ENCODE measurements at places on chromosomes 3 and 15.
A peak's percentile ranks its signal among the peaks of the same experiment; 100 is the strongest.

- no peak for DNase-seq
Measured at GRCh38 chr3:186333256-186333655, 28.8 kb downstream of the DGKG start.

GRCh38 chr3:109927161-109927560, 589.8 kb upstream of the DPPA4 start:
- DNase-seq = no peak

DNA sequence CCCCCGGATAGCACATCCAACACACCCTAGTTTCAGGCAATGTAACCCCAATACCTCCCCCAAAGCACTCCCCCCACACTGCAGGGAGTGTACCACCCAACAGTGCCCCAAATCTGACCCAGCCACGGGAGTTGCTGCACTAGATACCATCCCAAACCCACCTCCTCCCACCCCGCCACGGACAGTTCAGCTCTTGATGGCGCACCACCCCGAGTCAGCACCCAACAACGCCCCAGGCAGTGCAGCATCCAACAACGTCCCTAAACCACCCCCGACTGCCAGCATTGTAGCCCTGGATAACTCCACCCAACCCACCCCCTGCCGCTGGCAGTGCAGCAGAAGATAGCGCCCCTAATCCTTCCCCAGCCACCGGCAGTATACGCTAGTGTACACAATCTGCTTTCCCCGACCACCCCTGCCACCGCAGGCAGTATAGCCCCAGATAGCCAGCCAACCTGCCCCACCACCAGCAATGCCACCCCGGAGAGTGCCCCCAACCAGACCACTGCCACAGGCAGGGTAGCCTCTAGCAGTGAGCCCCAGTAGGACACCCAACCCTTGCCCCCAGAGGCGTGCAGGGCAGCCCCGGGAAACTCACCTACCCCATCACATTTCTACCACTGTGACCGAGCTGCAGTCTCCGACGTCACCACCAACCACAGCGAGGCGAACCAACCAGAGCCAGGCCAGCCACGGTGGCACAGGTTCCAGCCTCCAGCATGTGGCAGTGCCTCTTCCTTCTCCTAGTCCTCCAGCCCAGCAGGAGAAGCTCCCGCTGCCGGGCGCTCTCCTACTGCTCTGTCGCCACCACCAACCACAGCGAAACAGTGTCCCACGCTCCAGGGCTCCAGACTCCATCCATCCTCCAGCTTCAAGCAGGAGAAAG, 178.1 kb downstream of the POTEB3 start:
- DNase-seq = no peak

DNA sequence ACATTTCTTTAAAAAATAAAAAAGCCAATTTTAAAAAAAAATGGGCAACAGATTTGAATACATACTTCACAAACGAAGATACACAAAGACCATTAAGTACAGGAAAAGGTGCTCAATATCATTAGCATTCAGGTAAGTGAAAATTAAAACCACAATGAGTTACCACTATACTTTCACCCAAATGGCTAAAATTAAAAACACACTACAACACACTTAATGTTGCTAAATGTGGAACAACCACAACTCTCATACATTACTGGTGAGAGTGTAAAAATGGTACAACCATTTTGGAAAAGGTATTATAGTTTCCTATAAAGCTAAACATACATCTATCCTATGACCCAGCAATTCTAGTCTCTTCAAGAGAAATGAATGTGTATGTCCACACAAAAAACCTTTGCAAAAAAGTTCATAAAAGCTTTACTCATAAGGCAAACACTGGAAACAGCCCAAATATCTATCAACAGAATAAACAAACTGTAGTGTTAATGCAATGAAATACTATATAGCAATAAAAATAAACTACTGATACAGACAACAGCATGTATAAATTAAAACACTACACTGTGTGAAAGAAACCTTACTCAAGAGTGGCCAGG, 14.9 kb downstream of the IP6K1 start:
- no peak for DNase-seq

DNA sequence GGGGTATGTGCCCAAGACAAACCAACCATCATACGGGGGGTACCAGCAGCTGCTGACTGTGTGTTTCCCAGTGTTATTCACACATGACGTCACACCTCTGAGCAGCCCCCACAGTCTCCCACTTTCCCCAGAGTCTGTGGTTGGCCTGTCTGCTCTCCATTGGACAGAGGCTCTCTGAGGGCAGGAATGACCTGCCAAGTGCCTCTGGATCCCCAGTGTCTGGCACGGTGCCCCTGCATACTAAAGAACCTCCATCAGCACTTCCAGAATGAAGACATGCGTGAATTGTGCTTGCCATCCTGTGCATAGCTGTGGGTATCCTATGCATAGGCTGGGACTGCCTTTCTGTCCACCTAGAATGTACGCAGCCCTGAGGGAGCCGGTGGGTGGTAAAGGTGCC, 3.5 kb upstream of the CCDC9B start:
- DNase-seq = no peak

GRCh38 chr3:148990236-148990635, 1.1 kb upstream of the GYG1 start:
- DNase-seq = no peak

GRCh38 chr15:32766101-32766500, 48.3 kb downstream of the GREM1 start:
- DNase-seq = peak; percentile 62

DNA sequence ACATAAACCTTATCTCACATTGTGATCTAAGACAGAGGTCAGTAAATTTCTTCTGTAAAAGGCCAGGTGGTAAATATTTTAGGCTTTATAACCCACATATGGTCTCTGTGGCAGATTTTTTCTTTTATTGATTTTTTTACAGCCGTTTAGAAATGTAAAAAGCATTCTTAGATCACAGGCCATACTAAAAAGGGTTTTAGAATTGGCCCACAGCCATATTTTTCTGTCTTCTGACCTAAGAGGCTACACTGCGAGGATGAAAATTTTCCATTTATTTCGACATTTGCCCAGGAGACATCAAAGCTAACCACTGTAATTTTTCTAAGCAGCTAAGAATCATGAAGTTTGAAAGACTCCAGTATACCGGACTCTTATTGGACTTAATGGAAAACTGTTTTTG, 377.2 kb upstream of the SGO1 start:
- DNase-seq = no peak

DNA sequence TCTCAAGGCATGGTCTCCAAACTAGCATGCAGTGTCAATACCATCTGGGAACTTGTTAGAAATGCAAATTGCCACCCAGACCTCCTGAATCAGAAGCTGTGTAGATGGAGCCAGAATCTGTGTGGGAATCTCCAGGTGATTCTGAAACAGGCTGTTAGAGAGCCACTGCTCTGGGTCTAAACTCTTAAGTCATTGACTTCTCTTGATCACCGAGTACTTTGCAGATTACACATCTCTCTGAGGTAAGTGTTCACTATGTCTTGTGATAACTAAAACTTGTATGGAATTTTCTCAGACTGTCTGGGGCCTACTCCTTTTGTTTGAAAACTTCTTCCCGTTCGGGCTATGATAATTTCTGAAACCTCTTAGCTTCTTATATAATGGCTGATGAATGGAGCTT, 315.6 kb downstream of the EDEM1 start:
- DNase-seq = no peak

GRCh38 chr3:102183623-102184022, 251.2 kb upstream of the ZPLD1 start:
- no peak for DNase-seq

DNA sequence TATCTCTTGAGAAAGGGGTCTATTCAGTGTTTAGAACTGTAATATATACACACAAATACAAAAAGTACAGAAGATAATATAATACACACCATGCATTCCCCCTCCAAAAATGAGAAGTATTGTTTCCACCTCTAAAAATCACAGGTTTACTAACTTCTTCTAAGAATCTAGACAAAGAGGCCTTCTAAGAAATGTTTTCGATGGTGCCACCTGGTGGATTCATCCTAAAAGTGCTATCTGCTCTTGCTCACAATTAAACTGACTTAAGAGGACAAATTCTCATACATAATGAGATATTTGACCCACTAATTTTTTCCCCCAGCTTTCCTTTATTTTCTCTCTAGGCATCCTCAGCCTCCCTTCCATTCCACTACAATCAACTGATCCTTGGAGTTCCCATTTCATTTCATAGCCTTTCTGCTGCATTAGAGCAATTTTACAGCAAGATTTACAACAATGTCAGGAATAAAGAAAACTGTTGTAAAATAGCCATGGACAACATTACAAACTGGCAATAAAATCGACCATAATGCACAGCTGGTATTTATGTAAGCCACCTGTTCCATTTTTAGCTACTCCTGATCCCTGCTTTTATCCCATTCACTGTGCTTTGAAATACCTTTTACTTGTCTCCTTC, 124.6 kb downstream of the ARRDC4 start:
- DNase-seq = peak; percentile 0

GRCh38 chr3:46661776-46662766, 31.4 kb downstream of the ALS2CL start:
- no peak for DNase-seq

DNA sequence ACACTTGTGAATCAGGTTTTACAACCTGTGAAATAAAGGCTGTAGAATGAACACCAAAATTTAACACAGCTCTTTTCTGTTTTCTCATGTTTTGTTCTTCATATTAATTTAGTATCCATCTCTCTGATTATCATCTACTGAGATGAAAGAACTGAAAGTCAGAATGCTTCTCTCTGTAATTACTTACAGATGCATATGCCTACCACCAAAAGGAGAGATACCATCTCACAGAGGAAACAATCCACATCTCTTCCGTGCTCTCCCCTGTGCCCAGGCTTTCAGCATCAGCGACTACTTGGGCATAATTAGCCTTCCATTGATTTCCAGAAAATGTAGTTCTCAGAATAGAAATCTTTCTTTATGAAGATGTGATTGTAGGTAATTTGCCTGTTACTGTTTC, 741.4 kb downstream of the GRM7 start:
- no peak for DNase-seq

- no peak for DNase-seq
Measured at GRCh38 chr3:40940651-40941050, 258.7 kb upstream of the CTNNB1 start.
